ENCODE measurements at places on chromosomes 7 and 10.

DNA sequence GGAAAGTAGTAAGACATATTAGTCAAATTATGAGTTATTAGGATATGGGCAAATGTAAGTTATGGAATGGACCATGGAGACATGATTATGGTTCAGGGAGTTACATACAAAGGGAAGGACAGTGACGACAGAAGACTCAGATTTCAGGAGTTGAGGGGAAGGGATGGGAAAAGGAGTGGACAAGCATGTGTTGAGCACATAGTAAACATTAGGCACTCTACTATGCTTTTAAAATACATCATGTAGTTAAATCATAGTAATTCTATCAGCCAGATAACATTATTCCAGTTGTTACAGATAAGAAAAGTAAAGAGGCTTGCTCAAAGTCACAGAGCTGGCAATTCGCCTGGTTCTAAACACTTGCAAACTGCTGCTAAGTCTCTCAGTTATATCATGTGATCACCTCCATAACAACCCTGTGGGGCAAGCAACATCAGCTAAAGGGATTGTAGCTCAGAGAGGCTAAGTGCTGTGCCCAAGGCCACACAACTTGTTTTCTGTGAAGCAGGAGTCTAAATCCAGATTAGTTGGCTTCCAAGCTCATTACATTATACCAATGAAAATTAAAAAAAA, 115.2 kb upstream of the MDFIC start:
- DNase-seq: no peak

DNA sequence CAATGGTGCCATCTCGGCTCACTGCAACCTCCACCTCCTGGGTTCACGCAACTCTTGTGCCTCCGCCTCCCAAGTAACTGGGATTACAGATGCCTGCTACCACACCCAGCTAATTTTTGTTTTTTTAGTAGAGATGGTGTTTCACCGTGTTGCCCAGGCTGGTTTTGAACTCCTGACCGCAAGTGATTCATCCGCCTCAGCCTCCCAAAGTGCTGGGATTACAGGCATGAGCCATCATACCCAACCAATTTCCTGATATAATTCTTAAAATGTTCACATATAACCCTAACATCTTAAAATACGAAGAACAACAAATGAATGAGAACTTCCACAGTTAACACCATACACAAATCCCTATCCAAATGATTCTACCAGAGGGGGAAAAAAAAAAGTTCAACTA, 31.2 kb downstream of the BAIAP2L1 start:
- no peak for DNase-seq

- no peak for DNase-seq
These were observed 24.3 kb downstream of the CSTF2T start for GRCh38 chr10:51675088-51675487.

GRCh38 chr10:127889605-127890195, 3.0 kb downstream of the CLRN3 start:
- DNase-seq: no peak

GRCh38 chr7:99644431-99644830, 27.7 kb downstream of the ZSCAN25 start:
- no peak for DNase-seq

DNA sequence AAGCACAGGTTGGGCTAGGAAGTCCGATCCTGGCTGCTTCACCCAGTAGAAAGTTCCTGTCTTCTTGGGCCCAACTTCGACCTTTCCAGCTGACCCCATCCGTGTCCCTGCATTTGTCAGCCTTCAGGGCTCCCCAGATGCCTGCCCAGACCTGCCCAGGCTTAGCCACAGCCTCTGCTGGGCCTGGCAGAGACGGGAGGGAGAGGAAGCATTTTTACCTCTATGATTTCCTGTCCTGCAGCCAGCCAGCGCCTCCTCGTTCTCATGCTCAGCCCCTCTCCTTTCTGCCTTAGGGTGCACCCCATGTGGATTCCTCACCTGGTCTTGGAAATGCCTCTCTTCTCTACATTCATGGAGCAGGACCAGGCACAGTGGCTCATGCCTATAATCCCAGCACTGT, 3.7 kb downstream of the METTL27 start:
- no peak for DNase-seq

DNA sequence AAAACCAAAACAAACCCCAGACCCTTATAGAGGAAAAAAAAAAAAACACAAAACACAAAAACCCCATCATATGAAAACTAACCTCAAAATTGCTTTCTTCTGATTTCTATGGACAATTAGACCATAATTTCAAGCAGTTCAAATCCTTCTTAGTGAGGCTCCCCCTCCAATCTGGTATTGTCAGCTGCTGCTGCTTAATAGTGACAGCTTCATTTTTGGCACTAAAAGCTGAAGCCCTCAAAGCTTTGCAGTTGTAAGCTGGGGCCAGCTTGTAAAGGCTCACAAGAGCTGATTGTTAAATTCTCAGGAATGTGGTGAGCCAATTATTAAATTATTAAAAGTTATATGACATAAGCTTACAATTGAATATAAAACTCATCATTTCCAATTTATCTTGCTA, 21.9 kb downstream of the ATXN7L1 start:
- DNase-seq: no peak

DNA sequence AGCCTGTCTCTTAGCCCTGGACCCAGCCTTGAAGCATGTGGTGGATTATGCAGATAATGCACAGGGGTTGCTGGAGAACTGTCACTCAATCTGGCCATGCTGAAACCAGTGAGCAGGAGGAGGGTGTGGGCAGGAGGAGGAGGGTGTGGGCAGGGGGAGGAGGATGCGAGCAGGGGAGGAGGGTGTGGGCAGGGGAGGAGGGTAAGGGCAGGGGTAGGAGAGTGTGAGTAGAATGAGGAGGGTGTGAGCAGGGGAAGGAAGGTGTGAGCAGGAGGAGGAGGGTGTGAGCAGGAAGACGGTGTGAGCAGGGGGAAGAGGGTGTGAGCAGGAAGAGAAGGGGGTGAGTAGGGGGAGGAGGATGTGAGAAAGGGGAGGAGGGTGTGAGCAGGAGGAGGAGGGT, 18.8 kb downstream of the CAMK2B start:
- no peak for DNase-seq
